Naive thymus-derived CD4-positive, alpha-beta T cell (primary cell): ENCODE measurements at places on chromosomes 6 and 20. TPM values are rescaled to one million over a fixed set of nuclear protein-coding genes. Genes with fewer than 3 reads are reported as not detected.

DNA sequence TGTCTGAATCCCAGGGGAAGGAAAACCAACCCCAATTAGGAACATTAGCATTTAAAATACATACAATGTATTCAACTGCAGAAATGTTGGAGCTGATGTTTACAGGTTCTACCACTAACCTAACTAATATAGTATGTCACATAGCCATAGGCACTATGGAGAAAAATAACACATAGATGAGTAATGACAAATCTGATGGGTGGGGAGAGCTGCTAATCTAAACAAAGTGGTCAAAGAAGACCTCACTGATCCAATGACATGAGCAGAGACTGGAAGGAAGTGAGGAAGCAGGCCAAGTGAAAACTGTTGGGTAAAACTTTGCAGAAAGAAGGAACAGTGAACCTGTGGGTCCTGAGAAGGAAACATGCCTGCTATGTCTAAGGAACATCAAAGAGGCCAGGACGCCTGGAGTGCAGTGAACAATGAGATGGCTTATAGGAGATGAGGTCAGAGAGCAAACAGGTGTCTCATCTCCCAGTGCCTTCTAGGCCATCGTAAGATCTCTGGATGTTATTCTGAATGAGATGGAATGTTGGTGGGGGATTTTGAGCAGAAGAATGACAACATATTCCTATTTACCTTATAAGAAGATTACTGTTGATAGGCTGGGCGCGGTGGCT is 135.7 kb downstream of the ALDH8A1 start:
- DNase-seq, result no peak

- DNase-seq, result no peak
Observed at GRCh38 chr20:8464368-8464767, 332.3 kb downstream of the PLCB1 start.

DNA sequence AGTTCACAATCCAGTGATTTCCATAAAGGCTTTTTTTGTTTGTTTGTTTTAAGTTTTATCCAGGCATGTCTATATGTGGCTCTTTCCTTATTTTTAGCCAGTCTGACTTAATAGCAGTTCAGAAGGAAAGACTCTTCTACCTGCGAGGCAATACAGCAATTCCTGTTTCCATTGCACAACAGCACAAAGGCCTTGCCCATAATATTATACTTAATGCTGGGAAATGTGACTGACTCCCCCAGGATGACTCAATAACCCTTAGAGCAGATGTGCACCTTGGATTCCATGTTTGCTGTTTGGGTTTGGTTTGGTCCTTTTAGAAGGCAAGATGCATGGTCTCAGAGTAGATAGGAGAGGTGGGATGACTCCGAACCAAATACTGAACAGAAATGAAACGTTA is 184.1 kb downstream of the MTFR2 start:
- no peak for DNase-seq

GRCh38 chr20:41956338-41957074 is 338.3 kb upstream of the CHD6 start:
- DNase-seq, result no peak

GRCh38 chr6:119858901-119859300 is 509.3 kb upstream of the MAN1A1 start:
- DNase-seq, result no peak

DNA sequence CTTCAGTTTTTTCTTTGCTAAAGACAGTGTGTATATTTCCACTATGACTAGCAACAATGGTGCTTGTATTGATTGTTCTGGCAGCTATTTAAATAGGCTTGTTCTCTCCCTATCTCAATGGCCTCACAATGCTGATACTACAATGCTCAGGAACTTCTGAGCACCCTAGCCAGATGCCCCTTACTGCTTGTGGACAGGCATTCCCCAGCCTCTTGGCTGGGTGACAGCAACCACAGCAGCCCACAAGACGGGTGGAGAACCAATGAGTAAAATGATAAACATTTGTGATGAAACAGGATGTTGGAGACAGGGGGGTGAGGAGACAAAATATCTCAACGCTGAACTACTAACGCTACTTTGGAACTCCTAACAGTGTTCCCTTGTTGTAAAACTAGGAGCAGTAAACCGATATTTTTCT is 42.3 kb downstream of the HIVEP2 start:
- DNase-seq, result peak; percentile 87

DNA sequence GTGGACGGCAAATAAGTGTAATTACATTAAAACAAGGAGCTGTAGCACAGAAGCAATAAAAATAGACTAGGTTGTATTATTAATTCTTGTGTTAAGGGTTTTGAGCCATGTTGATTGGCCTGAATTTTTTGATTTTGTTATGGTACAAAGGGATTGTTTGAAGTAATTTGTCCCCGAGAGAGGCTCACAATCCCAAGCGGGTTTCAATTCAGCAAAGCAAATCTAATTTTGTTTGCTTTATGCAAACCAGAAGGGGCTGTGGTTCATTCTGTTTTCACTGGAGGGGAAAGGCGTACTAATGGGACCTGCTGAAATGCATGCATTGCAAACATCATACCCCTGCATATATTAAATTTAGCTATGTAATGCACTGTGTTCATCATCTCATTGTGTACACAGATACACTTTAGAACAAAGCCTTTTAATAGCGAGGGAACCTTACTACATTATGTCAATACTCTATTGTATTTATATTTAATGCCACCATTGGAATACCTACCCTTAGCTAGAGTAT is 379.5 kb upstream of the POU3F2 start:
- DNase-seq, result no peak

DNA sequence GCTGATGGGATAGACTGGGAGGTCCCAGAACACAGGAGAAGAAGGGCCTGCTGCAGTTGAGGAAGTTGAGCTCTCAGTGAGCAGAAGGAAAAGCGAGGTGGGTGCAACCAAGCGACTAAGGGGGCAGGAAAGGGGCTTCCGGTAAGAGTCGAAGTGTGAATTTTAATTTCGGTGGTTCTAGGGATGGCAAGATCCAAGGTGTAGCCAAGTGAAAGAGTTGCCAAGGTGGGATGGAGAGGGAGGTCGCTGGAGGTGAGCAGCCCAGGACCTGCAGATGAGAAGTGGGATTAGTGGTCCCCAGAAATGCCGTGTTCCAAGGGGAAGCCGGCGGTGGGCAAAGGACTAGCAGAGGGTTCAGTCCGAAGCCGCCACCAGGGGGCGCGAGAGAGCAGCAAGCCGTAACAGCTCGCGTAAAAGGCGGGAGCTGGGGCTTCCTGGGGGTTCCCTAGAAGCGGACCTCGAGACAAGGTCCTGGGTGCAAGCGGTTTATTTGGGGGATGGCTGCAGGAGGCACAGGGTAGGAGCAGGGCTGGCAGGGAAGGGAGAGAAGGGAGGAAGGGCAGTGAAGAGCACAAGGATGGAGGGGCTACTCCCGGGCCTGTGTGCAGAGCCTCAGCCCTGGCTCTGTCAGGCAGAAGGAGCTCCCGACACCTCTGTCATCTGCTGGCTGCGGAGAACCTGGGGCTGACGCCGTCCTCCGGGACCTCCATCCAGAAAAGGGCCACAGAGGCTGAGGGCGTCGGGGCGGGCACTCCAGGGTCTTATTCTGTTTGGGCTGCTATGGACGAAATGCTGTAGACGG is 103.6 kb downstream of the PAX1 start:
- DNase-seq, result no peak

- no peak for DNase-seq
Observed at GRCh38 chr6:53822401-53823125, 27.8 kb downstream of the LRRC1 start.

DNA sequence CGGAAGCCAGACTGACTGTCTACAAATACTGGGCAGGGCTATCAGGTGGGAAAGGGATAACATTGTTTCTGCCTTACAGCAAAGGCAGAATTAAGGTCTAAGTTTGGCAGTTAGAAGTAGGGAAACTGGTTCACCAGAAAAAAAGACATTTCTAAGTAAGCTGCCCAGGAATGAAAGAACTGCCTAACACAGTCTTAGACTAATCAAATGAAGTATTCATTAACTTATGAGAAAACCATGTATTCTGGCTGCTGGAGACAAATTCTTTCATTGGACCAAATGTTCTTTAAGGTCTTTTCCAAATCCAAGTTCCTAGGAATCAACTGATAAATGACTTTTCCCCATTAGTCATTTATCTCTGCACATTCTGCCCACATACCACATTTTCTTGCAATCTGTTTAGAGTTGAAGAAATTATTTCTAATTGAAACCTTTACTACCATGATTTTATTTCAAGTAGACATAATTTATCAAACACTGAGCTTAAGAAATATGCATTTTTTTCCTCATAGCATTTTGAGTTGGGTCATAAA is 120.3 kb upstream of the OGFRL1 start:
- DNase-seq, result no peak

DNA sequence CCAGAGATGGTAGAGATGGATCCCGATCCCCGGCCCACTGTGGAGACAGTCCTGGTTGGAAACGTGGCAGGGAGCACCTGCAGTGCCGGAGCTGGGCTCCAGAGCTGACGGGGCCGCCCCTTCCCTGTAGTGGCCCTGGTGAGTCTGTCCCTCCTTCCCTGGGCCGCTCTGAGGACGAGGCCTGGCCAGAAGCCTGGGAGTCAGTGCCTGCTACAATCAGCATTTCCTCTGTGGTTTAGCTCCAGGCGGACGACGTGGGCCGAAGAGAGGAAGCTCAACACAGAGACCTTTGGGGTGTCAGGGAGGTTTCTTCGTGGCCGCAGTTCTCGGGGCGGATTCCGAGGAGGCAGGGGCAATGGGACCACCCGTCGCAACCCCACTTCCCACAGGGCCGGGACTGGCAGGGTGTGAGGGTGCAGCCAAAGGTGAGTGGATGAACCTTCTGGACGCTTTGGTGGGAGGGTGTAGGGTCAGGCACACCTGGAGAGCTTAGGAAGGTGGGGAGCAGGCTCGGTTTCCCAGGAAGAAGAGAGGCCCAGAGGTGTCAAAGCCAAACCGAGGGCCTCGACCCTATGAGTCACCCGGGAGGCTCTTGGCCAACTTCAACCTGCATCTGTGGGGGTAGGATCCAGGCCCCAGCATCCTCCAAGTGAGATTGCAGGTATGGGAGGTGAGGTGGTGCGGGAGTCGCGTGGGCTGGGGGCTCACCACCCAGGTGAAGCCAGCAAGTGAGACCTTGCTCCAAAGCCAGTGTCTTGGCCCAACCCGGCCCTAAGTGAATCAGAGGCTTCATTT is 9.9 kb downstream of the PSMA7 start:
- DNase-seq, result no peak

DNA sequence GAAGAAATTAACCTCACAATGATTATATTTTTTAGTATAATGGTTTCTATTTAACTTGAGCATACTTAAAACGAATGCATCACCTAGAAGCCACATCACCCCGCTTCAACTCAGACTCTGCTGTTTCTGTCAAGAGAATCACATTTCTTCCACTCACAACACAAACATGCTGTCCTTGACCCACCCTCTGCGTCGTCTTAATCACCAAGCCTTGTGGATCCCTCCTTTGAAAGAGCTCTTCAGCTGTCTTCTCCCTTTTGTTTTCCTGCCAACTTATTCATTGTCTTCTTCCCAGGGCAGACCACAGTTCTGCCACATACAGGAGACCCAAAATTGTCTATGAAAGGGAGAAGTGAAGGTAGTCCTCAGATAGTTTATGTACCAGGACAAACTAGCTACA is 595.6 kb upstream of the AGPAT4 start:
- no peak for DNase-seq

The SOX18 gene
- total RNA-seq, result 0.20 TPM

The PRND gene
- not detected for total RNA-seq

The BPI gene
- 2.4 TPM for total RNA-seq
